Endothelial cell of coronary artery (primary cell): ENCODE measurements at places on chromosomes 1 and 21. TPM values are rescaled to one million over a fixed set of nuclear protein-coding genes. Genes with fewer than 3 reads are reported as not detected.

The CFAP45 gene
- total RNA-seq = 0.94 and 1.5 TPM in 2 replicates

The CD1B gene
- not detected in 2 replicates for total RNA-seq

The ITGB3BP gene
- total RNA-seq = 13.4 and 17.6 TPM in 2 replicates

The MEX3A gene
- 5.6 and 12.3 TPM in 2 replicates for total RNA-seq

The RNF207 gene
- 3.3 and 16.1 TPM in 2 replicates for total RNA-seq

The AJAP1 gene
- not detected in 2 replicates for total RNA-seq

The DPM3 gene
- total RNA-seq = 29.1 and 35.1 TPM in 2 replicates

The DSCAM gene
- 0.09 TPM in 1 of 2 replicates, not detected in the other for total RNA-seq

The NHLH1 gene
- under 0.01 TPM in 1 of 2 replicates, not detected in the other for total RNA-seq

The VWA5B1 gene
- not detected in 2 replicates for total RNA-seq

The CA6 gene
- not detected in 2 replicates for total RNA-seq

The LENEP gene
- total RNA-seq = 0.18 TPM in 1 of 2 replicates, not detected in the other

The AMY1A gene
- not detected in 2 replicates for total RNA-seq

The SLAMF1 gene
- total RNA-seq = not detected in 2 replicates

The EVA1C gene
- total RNA-seq = 29.6 and 31.2 TPM in 2 replicates

The VHLL gene
- 0.09 TPM in 1 of 2 replicates, not detected in the other for total RNA-seq

The LCE2D gene
- not detected in 2 replicates for total RNA-seq

The LCE2B gene
- not detected in 2 replicates for total RNA-seq

The CD53 gene
- total RNA-seq = not detected in 2 replicates

The NIBAN1 gene
- total RNA-seq = 7.5 and 11.1 TPM in 2 replicates

The KLHDC8A gene
- not detected in 2 replicates for total RNA-seq

The CASQ2 gene
- not detected in 2 replicates for total RNA-seq

The S100A11 gene
- total RNA-seq = 22.0 and 31.9 TPM in 2 replicates

The TLR5 gene
- total RNA-seq = 0.09 TPM in 2 replicates

The NTMT2 gene
- not detected in 2 replicates for total RNA-seq

The PLXNA2 gene
- 69.5 and 73.7 TPM in 2 replicates for total RNA-seq

The PTPRC gene
- 0.28 TPM in 1 of 2 replicates, not detected in the other for total RNA-seq

The PCNX2 gene
- total RNA-seq = 9.2 and 14.6 TPM in 2 replicates

The SPRR3 gene
- total RNA-seq = not detected in 2 replicates

The PLEKHA6 gene
- 2.9 and 5.0 TPM in 2 replicates for total RNA-seq

The PROK1 gene
- not detected in 2 replicates for total RNA-seq

The TEDDM1 gene
- not detected in 2 replicates for total RNA-seq

The AQP10 gene
- not detected in 2 replicates for total RNA-seq

The C8A gene
- total RNA-seq = not detected in 2 replicates

The LHX8 gene
- total RNA-seq = not detected in 2 replicates
